ENCODE measurements at places on chromosomes 5 and 9. TPM values are rescaled to one million over a fixed set of nuclear protein-coding genes. Genes with fewer than 3 reads are reported as not detected.

DNA sequence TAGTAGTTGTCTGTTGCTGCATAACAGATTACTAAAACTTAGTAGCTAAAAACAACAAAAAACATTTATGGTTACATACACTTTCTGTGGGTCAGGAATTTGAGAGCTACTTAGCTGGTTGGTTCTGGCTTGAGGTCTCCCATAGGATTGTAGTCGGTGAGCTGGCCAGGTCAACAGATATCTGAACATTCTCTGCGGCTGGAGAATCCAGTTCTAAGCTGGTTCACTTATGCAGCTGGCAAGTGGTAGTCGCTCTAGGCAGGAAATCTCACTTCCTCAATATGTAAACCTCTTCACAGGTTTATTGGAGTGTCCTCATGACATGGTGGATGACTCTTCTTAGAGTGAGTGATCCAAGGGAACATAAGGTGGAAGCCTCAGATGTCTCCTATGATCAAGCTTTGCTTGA lies 65.7 kb upstream of the TNFAIP8 start:
- no peak for DNase-seq

Gene NAIP
- 7.2 TPM for total RNA-seq

DNA sequence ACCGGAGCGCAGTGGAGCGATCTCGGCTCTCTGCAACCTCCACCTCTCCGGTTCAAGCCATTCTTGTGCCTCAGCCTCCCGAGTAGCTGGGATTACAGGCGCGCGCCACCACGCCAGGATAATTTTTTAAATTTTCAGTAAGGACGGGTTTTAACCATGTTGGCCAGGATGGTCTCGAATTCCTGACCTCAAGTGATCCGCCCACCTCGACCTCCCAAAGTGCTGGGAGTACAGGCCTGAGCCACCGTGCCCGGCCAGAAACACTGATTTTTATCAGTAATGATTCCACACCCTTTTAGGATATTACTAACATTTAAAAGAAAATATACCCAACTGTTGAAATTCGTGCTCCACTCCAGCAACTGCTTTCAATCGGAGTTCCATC lies 464 bp upstream of the FAM151B start:
- no peak for DNase-seq

Gene CSF1R
- 0.88 TPM for total RNA-seq

Gene AQP3
- total RNA-seq: 0.88 TPM

DNA sequence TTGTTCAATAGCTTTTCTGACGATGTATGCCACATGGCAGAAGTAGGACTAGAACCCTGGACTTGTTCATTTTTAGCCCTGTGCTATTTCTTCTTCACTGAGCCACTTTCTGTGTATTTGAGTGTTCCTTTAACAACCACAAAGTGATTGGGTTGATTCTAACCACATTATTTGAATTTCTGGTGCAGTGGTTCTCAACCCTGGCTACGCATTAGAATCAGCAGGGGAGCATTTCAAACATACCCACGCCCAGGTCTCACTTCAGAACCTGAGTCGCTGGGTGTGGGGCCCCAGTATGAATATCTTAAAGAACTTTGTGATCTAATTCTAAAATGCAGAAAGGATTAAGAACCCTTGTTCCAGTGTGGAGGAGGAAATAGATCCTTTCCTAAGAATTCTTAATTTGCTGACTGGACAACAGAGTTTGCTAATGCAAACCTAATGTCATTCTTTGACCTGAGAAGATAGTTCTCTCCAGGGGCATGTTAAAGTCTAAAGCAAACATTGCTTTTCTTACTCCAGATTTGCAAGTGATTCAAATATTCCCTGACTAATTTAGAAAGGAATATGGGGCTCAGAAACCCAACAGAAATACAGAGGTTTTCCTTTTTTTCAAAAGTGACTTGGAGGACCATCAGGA lies 75.4 kb upstream of the GDNF start:
- no peak for DNase-seq

GRCh38 chr9:127066851-127067136 lies 55.6 kb downstream of the ANGPTL2 start:
- no peak for DNase-seq

DNA sequence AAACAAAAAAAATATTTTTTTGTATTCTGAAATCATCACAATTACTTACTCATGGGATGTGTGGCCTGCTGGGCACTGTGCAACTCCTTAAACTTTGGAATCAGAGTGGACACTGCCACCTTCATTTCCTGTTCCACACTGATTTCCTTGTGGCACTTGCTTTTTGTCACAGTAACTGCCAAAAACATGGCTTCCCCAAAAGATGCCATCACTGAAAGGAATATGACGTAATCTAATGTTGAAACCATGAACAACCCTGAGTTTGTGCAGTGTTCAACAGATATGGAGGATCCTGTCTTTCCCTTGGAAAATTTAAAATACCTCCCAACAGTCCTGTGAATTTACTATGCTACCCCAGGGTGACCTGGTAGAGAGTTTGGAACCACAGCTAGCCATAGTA lies 12.6 kb upstream of the IL12B start:
- no peak for DNase-seq

GRCh38 chr5:174078416-174078815 lies 32.9 kb downstream of the NSG2 start:
- DNase-seq: no peak
